ENCODE measurements at places on chromosomes 5 and 9.
A peak's percentile ranks its signal among the peaks of the same experiment; 100 is the strongest.

DNA sequence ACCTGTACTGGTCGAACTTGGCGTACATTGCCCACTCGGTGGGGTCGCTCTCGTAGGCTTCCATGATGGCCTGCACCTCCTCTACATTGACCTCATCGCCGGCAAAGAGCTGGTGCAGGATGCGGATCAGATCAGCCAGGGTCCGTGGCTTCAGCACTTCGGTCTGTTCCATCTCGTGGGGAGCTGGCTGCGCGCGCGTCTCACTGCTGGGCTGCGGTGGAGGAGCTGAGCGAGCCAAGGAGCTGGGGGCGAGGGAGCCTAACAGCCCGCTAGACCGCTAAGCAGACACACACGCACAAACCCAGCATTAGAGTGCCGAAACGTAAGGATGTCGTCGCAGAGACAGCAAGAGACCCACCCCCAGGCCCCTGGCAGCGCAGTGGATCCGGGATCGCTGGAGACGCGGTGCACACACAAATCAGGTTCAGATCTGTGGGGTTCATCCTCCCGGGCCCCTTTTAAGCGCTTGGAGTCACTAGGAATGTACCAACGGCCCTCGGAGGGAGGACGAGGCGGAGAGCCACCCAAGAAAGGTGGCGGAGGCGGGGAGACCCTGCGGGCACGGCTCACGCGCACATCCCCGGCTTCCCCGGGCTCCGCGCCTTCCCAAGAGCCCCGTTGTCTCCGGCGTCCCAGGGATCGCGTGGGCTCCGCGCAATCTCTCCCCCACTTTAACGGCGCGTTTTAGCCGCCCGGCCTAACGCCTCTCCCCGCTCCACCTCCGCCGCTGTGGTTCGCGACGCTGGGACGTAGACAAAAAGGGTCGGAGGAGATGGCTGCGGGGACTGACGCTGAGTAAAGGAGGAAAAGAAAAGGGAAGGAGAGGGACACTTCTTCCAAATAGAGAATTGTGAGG lies at the start of gene CDO1:
Gene CDO1 (minus strand): TSS at position 434 of the 856 bp plus-strand sequence. CDS start 262 bp downstream, at position 172.
- DNase-seq = no peak

GRCh38 chr5:103234239-103234975 lies 24.2 kb upstream of the MACIR start:
- no peak for DNase-seq

GRCh38 chr9:124054582-124055227 lies 43.1 kb downstream of the LHX2 start:
- no peak for DNase-seq

DNA sequence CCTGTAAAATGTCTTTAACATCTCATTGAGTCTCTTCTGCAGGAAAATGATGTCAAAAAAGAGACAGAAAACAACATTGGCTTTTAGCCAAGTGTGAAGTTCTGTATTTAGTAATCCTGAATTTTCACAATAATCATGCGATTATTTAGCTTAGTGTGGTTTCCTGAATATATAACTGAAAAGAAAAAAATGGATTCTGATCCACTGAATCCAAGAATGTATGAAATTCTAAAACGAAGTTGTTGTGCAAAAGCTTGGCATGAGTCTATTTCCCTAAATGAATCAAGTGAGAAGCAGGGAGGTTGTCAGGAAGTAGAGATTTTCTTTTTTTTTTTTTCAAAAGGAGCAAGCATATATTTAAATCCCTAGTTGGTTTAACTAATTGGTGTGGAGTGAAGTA lies 145.9 kb upstream of the CDH6 start:
- DNase-seq = no peak

- DNase-seq = no peak
Observed at GRCh38 chr5:138635265-138635664, 60.1 kb upstream of the HSPA9 start.

DNA sequence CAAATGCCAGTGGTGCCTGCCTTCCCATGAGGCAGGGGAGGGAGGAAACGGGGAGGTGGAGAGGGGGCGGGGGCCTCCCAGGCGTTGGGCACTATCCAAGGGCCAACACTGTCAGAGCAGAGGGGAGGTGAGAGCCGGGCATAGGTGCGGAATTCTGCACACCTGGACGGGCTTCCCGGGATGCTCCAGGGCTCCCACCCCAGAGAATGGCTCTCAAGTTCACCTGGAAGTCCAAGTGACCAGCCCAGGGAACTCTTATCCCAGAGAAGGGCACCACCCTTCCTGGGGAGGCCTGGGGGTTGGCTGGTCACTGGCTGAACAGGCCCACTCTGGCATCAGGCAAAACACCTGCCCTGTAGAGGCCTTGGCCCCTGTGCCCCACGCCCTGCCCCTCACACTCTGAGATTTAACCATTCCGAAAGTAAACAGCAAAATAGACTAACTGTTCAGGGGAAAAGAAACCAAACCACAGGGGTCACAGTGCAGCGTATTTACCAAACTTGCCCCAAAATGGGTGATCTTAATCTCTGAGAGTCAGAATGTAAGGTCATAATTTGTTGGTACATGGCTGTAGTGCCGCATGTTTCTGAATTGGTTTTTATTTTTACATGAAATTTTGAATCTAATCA lies 2.7 kb downstream of the CSF2 start:
- DNase-seq = no peak

- DNase-seq = no peak
Observed at GRCh38 chr5:114176356-114176755, 185.5 kb upstream of the KCNN2 start.

- DNase-seq = no peak
Observed at GRCh38 chr5:174877987-174878386, 153.6 kb downstream of the MSX2 start.

- no peak for DNase-seq
Observed at GRCh38 chr9:126399251-126399650, 72.6 kb downstream of the MVB12B start.

DNA sequence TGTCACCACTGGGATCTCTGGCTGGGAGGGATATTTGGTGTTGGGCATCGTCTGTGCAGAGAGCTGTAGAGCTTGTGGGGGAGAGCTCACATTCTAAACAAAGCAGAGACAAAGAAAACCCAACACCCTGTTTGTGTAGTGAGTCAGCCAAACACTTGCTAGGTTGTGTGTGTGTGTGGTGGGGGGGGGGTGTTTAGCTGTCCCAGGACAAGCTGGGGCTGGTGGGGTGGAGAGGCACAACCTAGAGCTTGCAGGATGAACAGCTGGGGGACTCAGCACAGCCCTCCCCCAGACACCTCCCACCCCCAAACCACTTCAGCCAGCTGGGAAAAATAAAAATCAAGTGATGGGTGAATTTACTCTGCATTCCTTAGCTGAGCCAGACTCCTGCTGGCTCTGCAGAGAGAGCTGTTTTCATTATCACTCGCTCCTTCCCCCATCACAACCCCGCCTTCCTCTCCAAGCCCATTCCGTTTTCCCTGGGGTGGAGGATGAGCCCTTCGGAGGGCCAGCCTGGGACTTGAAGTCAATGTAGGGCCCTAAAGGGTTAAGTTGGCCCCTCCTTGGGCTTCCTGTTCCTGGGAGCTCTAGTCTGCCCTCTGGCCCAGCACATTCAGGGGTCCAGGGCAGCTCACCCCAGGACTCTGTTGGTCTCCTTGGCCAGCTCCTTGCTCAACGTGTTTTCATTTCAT lies 2.6 kb downstream of the OLFML2A start:
- no peak for DNase-seq

DNA sequence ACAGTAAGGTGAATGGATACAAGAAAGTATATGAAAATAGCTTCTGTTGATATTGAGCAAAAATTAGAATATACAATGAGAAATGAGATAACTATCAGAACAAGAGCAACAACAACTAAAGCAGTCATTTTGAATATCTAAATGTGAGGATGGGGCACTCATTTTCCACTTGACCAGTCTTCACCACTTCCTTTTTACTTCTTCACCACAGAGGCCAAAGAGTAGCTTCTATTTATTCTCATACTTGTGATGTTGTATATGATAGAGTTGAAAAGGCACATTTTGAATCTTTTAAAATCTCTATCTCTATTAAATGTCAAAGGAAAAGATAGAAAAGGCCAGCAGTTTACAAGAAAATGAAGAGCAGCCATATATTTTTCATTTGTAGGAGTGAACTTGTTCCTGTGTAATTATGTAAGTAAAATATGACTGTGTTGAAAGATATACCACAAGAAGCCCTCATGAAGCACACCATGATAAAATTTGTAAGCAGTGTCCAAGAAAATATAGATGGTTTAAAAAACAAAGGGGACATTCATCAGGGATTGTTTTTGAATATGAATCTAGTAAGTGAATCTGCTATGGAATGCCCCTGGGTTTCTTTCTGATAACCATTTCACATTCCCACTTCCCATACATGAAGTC lies 39.2 kb downstream of the ADAMTS19 start:
- no peak for DNase-seq

GRCh38 chr5:172713113-172713808 lies 57.7 kb downstream of the DUSP1 start:
- peak; percentile 72 for DNase-seq

DNA sequence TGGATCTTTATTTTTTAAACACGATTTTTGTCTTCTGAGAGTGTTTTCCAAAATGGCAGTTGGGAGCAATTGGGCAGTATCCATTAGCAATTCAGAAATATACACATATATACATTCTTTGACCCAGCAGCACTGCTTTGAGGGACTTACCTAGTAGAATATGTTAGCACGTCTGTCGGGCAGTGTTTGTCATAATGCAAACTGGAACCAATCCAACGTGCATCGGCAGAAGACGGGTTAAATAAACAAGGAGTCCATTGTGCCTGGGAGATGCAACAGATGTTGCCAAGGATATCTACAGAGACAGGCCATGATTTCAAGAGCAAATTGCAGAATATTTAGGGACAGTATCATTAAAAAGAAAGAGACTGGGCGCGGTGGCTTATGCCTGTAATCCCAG lies 107.0 kb downstream of the COL5A1 start:
- DNase-seq = no peak

GRCh38 chr9:76609285-76610010 lies 150.5 kb downstream of the GCNT1 start:
- DNase-seq = no peak

GRCh38 chr9:93114169-93114983 lies 18.4 kb downstream of the CARD19 start:
- no peak for DNase-seq

Measured in omental fat pad (tissue), 4 donors.